Stimulated activated CD4-positive, alpha-beta T cell treated with anti-CD3 and anti-CD28 coated beads, Interleukin-2, amount 100 ng/mL, for 4 hours (primary cell): ENCODE measurements at places on chromosomes 6 and 20.
A peak's percentile ranks its signal among the peaks of the same experiment; 100 is the strongest.

- DNase-seq: no peak
These were observed 200.5 kb upstream of the ARG1 start for GRCh38 chr6:131372535-131372934.

- DNase-seq: no peak
These were observed 125.3 kb downstream of the ATXN1 start for GRCh38 chr6:16635810-16636602.

- DNase-seq: no peak
These were observed 220.1 kb downstream of the HACE1 start for GRCh38 chr6:104639668-104640067.

- no peak for DNase-seq
These were observed 27.0 kb upstream of the ECI2 start for GRCh38 chr6:4162370-4162769.

GRCh38 chr20:51756653-51757052 lies 11.5 kb downstream of the ATP9A start:
- no peak for DNase-seq

DNA sequence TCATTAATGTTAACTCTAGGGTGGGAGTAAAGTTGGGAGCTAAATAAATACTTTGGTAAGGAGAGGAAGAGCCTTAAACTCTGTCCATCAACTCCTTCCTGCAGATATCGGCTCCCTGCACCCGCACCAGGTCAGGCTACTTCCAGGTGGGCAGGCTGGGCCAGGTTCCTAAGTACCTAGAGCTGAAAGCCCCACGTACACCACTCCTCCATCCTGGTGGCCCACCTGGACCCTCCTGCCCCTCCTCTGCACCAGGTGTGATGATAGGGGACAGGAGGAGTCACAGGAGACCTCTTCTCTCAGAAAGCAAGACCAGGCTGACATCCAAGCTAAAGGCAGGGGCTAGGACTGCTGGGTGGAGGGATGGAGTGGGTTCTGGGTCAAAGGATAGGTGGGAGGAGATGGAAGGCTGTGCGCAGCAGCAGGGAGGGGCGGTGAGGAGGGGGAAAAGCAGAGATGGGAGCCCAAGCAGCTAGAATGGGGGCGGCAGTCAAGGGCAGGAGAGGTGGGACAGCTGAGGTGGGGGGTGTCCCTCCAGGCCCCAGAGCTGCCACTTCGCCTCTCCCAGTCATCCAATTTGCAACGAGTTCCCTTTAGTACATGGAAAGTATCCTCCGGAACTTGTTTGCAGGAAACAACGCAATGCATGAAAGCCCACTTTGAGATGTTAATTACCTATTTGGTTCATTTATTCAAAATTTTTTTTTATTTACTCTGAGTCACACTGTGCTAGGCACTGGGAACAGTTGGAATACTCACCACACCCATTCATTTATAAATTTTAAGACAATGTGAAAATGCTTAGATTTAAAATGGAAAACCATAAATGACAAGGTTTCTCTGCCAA lies 15.2 kb upstream of the TOX2 start:
- DNase-seq: no peak

- no peak for DNase-seq
These were observed 94.8 kb upstream of the FOXA2 start for GRCh38 chr20:22679197-22679596.

DNA sequence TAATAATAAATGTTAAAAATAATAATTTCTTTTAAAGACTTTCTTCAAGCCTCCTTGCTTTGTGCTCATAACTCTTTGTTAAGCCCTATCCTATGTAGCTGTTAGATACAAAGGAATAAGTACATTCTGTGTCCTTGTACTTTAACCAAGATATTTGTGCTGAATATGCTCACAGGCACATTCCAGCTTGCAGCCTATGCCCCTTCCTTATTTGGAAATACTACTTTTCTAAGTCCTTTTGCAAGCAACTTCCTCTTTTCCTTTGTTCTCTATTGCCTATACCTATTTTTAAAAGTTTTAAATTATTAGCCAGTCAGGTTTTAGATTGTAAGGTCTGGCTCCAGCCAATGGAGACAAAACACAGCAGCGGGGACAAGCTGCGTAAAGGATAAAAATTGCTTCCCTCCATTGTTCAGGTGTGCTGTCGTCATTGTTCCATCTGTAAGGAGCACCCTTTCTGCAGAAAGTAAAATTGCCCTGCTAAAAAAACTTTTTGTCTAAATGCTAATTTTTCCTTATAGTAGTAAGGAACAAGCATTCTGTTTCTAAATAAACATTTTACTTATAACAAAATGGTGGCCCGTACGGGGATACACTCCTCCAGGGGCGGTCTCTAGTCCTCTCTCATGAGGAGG lies 80.2 kb downstream of the SYTL3 start:
- no peak for DNase-seq

DNA sequence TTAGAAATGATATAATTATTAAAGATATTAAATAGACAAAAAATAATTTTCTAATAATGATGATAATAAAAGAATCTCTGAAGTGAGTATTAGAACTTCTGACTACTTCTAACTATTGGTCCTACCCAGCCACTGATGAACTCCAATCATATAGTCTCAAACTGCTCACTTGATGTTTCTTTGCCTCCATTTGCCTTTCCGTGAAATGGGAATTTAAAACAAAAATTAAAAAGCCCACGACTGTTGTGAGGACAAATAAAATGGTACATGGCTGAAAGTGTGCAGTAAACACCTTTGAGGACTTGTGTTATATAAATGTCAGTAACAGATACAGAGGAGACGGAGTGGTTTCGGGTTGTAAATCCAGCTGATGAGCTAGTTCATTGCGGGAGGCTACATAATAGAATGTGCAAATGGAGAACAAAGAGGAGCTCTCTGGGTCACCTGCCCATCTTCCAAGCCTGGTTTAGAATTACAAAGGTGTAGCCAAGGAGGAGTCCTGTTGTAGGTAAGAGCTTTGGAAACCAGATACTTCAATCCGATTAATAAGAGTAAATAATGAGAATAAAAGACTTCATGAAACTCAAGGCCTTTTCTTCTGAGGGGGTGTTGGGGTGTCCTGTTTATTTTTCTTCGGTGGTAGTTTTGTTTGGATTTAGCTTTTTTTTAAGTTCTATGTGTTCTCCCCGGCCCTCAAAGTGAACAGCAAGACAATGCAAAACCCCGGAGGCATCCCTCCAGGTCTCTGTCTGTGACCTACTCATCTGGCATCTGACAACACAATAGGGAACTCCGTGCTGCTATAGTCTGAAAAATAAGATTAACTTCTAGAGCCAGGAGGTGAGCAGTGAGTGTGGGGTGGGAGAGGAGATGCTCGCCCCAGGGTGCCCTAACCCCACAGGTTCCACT lies 4.4 kb upstream of the PXDC1 start:
- no peak for DNase-seq

DNA sequence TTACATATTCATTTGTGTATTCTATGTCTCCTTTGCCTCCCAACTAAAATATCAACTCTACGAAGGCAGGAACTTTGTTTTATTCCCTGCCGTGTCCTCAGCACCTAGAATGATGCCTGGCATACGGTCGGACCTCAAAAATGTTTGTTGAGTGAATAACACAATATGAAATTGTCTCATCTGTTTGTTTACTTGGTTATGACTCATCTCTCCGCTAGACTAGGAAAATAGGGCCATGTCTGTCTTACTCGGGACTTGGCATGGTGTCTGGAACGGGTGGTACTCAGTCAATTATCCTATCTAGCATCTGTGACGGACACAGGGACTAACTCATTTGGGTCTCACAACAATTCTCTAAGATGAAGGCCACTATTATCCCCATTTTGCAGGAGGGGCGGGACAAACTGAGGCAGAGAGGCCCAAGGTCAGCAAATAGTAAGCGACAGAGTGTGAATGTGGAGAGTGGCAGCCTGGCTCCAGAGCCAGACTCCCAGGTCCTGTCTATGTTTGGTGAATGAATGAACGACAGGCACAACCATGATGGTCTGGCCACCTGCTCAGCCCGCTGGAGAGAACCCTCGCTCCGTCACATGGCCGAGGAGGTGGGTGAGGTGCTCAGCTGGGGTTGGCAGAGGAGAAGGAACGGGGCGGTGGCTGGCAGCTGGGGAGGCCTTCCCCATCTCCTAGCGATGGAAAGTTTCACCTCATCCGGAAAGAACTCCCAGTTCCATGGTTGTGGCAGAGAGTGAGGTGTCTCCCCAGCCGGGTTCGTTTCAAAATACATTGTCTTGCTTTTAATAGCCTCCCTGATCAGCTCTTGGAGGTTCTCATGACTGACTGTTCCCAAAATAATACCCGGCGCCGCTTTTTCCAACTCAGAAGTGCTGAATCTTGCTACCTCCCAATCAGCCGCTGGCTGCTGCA lies 27.6 kb upstream of the NFATC2 start:
- no peak for DNase-seq

DNA sequence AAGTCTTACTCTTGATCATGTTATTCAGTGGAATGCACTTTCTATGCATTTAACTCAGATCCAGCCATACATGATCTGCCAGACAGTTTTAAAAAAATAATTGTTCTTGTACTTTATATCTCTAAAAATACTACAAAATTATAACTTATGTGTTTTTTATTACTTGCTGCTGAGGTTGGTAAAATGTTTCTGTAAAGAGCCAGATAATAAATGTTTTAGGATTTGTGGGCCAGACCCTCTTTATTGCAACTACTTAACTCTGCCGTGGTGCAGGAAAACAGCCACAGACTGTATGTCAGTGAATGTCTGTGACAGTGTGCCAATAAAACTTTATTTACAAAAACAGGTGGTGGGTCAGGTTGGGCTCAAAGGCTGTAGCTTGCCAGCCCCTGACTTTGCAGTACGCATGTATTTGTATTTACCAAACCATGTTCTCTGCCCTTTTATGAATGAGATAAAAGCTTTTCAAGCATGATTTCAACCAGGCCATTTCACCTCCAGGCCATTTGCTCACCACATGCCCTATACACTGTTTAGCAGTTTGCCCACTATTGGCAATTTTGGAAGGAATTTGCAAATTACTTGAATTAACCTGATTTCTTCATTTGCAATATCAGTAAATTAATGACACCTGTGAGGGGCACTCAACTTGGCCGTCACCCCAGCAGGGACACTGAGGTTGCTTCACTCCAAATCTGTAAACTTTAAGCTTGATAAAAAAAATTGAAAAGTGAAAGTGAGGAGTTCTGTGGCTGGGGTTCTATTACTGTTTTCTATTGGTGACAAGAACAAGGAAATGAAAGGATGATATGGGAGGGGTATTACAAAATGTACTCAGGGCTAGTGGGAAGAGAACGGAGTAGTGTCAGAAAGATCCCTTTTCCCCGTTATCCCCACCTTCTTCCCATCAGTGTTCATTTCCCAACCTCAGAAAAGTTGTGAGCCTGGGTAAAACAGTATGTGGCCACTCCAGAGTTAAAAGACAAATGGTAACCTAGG lies 133.4 kb downstream of the CEBPB start:
- no peak for DNase-seq

GRCh38 chr6:34414999-34415858 lies 10.6 kb downstream of the RPS10 start:
- no peak for DNase-seq

DNA sequence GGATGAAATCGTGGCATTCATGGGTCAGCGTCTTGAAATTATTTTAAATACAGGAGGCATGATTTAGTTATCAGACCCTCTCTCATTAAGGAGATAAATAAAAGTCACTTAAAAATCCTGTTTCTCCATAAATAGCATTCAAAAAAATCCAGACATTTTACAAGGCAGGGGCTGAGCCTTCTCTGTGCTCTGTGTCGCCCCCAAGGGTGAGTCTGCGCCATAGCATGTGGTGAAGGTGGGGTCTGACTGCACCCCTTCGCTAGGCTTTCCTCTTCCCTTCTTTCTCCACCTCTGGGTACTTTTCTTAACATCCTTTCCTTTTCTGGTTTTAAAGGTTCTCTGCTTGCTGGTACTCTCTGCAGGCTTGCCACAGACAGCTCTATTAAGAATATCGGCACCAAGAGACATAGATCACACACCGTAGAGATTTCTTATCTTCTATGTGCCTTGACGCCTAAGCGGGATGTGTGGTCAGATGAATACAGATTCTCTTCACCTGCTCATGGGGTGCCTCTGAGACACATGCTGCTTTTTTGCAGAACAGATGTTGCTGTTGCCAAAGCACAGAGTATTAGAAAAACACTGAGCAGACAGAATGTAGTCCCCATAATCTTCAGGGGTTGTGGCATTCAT lies 20.1 kb upstream of the FAM209A start:
- DNase-seq: no peak

DNA sequence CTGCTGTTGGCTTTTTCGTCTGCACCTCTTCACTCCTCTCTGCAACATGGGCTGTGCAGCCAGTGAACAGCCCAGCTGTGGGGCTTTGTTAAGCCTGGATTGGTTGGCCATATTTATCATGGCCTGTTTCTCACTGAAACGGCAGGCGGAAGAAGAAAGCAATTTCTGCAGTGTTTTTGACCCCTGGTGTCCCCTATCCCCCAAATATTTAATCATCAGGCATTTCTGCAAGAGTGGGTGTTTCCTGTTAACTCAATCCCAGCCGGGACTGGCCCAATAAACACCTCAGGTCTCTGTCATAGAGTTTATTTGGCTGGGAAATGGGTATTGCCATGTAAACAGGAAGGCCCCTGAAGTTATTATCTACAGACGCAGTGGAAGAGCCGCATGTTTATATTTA lies 174.8 kb upstream of the SUPT3H start:
- DNase-seq: no peak

DNA sequence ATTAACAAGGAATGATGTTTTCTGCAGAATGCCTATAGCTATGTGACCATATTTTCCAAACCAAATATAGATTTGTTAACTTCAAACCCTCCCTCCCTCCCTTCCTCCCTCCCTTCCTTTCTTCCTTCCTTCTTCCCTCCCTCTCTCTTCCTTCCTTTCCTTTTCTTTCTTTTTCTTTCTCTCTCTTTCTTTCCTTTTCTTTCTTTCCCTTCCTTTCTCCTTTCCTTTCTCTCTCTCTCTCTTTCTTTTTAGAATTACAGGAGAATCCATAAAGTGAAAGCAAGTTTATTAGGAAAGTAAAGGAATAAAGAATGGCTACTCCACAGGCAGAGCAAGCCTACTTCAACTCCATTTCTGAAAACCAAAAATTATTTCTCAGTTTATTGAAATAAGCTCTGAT lies 153.0 kb downstream of the AHI1 start:
- DNase-seq: no peak

DNA sequence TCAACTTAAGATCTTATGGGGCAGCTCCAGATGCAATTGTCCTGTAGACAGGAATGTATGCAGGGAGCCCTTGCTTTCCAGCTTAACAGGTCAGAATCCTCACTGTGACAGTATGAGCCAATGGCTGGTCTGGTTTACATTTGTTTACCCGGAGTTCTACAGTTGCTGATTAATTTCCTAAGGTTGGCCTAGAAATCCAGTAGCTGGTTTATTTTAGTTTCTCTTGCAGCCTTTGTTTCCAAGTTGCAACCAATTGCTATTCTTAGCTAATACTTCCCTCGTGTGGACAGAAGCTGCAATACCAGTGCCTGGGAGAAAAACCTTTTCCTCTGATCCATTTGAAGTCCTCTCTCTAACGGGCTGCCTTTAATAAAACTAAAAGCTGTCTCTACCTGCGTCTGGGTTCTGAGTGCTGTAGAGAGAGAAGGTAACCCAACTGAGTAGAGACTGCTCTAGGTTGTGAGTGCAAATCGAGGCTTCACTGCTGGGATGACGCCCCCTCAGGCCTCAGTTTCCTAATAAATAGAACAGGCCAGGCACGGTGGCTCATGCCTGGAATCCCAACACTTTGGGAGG lies 45.9 kb downstream of the ZNF217 start:
- peak; percentile 7 for DNase-seq
